ENCODE measurements at places on chromosomes 7 and 10.
A peak's percentile ranks its signal among the peaks of the same experiment; 100 is the strongest.

- peak; percentile 96 for DNase-seq
These were observed 757 bp downstream of the EIF3A start for GRCh38 chr10:119079599-119080520.

DNA sequence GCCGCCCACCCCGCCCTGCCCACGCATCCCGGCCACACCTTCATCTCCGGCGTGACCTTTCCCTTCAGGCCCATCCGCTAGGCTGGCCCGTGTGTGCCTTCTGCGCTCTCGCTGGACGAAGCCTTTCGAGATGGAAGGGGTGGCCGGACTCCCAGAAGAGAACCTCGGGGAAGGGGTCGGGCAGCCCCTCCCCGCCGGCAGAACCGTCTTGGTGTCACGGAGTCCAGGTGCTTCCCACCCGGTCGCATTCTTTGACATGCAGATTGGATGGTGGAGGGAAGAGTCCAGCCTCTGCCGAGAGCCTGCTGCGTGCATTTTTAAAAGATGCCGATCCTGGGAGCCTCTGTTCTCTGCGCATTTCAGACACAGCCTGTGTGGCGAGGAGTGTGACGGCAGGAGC lies 7.3 kb upstream of the ZNF853 start:
- no peak for DNase-seq

DNA sequence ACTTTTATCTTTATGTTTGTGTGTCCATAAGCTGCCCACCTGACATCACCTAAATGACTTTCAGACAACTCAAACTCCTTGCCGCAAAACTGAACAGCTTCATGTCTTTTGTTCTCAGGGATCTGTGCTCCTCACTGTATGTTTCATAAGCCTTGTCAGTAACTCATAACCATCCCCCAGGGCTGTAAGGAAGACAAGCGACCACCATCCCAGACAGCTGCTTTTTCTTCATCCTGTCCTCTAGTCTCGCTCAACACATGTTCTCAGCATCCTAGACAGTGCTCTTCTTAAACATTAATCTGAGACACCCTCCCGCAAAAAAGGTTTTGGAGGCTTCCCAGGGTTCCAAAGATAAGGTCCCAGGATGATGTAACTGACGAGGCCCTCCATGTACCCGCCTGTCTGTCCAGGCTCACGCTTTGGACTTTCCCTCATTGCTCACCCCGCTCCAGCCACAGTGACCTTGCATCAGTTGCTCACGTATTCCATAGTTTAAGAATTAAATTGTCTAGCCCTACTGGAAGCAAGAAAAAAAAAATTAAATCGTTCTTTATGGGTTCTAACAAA lies 69.8 kb downstream of the MAP3K8 start:
- no peak for DNase-seq

GRCh38 chr7:94195813-94196212 lies 191.7 kb upstream of the BET1 start:
- no peak for DNase-seq

- DNase-seq = no peak
These were observed 14.0 kb upstream of the PCGF5 start for GRCh38 chr10:91206427-91206826.

DNA sequence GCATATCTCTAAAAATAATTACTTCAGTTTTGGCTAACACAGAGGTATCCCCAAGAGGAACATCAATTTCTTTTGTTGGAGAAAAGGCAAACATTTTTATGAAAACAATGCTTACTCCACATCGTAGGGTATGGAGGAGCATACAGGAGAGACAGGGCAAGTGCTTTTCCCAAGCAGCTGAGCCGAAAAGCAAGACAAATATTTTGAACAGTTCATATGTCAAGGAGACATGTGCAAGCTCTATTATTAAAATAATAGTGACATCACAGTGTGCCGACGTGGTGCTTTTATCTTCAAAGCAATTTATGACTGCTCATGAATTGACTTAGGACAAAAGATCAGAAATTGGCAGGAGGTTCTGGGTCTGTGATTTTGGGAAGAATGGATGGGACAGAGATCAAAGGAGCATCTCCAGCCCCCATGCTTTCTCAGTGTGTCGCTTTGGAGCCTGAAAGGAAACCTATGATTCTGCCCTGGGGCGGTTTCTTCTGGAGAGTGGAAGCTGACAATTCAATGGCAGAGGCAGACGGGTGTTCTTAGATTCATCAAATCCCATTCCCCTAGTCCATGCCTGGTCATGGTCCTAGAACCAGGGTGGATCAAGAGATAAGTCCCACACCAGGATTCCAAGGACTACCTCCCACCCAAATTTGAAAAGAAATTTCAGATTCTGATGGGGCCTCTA lies 97.1 kb downstream of the JCAD start:
- no peak for DNase-seq

DNA sequence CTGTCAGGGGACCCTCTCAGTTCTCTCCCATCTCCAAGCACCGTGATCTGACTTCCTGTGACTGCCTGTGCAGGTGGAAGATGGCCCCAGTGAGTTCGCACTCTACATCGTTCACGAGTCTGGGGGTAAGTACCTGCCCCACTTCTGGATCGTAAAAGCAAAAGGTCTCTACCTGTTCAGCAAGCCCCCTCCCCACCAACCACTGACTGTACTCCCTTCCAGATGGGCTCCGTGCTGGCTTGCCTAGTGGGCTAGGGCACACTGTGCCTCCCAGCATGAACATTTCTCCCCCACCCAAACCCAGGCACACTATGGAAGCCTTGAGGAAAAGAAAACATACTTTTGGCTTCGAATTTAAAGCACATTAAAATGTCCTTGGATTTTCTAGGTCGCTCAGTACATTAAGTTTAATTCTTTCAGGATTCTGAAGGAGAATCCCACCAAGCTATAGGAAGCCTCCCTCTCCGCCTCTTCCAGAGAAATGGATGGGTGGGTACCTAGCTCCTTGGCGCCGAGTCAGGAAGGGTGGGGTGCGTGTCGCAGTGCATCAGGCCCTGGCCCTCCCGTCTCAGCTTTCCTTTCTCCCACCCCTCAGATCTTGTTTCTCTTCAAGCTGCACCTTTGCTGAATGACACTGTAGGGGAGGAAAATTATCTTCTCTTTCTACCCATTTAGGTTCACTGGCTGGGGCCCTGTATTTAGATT lies 11.0 kb upstream of the ZNF22 start:
- no peak for DNase-seq

GRCh38 chr10:126147866-126148587 lies 240.2 kb downstream of the ADAM12 start:
- peak; percentile 68 for DNase-seq

DNA sequence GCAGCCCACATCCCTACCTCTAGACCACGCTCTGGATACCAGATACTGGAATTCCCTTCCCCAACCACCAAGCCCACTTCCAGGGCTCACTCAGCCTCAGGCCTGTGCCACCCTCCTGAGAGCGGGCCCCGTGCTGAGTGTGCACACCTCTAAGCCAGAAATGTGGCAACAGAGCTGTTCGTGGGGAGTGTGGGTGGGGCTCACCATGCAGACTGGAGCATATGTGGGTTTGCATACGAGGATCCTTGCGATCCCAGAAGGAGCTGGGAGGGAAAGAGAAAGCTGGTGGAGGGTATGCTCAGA lies 13.0 kb upstream of the LIMK1 start:
- DNase-seq = peak; percentile 3

DNA sequence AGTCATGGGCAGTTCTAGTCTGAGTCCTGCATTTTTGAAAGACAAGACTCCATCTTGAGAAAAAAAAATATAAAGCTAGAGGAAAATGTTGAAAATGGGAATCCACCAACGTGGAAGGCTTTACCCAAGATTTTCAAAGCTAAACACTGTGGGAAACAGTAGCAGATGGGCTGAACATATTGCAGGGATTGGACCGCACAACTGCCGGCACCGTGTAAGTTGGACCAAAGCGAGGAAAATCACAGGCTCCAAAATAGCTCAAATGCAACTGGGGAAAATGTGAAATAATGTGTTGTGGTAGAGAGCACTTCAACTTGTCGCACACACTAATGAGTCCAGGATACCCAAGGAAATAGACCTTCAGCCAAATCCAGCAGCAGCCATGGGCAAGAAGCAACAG lies 26.4 kb upstream of the ADRB1 start:
- DNase-seq = no peak

DNA sequence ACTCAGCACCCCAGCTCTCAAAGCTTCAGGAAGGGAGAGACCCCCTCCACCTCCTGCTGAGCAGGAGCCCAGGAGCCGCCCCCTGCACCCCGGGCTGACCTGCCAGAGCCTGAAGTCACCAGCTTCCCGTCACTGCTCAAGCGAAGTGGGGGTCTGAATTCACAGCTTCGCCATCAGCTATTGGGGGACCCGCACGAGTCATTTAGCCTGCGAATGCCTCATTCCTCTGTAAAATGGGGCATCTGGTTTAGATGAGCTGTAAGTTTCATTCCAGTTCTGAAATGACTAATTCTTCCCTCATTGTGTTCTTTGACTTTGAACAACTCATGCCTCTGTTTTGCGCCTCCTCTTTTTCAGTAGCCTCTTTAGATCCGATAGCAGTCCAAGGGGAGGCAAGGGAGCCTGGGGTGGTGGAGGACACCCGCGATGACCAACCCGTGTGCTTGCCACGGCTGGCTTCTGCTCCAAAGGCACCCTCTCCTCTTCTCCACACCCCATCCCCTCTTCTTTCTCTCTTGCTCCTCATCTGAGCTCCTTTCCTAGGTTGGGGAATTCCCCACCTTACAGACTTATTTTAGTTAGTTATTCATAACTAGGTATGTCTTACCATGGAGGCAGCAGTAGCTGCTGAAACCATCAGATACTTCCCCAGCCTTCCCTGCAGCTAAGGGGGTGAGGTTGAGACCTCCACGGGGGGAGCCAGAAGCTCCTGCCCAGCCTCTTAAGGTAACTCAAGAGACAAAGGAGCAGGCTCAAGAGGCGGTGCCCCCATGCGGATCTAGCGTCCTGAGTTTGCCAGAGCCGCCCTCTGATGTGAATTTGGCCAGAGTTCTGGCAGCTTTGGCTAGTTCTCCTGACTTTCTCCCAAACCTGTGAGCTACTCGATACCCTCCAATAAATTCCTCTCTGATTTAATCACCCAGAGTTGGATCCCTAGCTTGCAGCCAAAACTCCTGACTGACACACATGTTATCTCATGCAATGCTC lies 47.7 kb downstream of the RBM17 start:
- peak; percentile 77 for DNase-seq

- DNase-seq = no peak
These were observed 128.6 kb downstream of the CCNY start for GRCh38 chr10:35464825-35465456.

- no peak for DNase-seq
These were observed 229.8 kb upstream of the NPY start for GRCh38 chr7:24054236-24054635.

GRCh38 chr10:110994406-110995086 lies 75.1 kb downstream of the SHOC2 start:
- no peak for DNase-seq

DNA sequence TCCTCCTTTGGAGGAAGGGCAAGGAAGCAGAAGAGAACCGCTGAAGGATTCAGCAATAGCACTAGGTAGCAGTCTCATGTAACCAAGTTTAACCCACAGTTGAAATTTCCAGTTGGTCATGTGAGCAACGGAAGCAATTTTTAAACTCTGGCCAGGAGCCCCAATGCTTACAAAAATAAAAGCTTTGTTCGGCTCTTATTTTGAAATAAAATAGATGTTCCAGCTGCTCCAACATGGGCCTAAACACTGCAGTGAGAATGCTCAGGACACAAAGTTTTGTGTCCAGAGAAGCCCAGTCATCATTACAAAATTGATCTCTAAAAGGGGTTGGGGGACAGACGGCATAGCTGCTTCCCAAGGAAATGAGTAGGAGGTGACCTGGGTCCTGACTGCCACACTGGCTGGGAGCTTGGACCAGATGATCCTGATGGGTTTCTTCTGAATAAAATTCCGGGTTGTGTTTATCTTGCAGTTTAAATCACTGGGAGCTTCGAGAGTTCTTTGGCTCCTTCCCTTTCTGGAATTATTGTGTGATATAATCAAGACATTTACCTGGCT lies 452 bp upstream of the TMEM140 start:
- no peak for DNase-seq

DNA sequence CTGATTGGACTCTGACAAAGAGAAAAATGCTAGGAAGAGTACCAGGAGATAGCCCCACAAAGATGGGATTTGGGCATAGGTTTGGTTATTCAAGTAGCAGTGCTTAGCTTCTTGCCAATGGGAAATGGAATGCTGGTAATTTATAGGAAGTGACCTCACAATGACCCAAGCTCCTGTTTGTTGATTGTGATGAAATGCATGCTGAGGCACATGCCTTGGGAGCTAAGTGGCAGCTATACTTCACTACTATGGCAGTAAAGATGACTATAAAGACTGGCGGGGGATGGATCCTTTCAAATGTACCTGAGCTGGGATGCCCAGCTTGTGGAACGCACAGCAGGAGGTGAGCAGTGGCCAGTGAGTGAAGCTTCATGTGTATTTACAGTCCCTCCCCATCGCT lies 153.8 kb downstream of the ZNF22 start:
- DNase-seq = no peak

GRCh38 chr10:63631991-63632390 lies 110.8 kb downstream of the REEP3 start:
- peak; percentile 37 for DNase-seq

DNA sequence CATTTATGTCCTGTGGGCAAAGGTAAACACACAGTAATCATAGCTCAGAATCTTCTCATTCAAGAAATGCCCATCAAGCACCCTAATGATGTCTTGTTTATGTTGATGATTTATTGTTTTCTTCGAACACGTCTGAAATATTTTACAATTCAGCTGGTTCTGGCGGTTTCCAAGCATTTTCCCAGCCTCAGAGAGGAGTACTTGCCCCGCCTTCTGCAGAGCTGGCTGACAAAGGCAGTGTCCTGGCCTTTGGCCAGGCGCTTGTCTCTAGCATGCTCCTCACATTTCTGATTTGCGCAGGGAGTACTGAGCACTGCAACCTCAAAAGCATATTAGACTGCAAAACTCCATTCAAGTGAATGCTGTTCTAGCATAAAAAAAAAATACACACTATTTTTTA lies 314.2 kb upstream of the GNAI1 start:
- DNase-seq = peak; percentile 58

GRCh38 chr10:131016556-131016955 lies 295.0 kb downstream of the TCERG1L start:
- DNase-seq = no peak

DNA sequence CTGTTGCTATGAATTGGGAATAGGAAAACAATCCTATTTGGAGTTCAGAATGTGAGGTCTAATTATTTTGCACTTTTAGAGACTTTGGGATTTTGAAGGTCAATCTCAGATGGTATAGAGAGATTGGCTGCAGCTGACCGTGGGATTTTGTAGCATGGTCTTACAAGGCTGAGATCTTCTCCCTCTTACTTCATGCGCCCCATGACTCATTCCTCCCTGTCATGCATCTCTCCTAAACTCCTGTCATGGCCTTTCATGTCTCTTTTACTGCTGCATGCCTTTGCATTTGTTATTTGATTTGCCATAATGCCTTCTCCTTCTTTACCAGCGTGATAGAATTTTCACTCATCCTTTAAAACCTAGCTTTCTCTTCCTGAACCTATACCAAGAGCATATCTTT lies 133.1 kb downstream of the BBS9 start:
- DNase-seq = no peak

GRCh38 chr7:129798616-129799349 lies 154.0 kb downstream of the UBE2H start:
- peak; percentile 1 for DNase-seq

- peak; percentile 73 for DNase-seq
These were observed 13.1 kb downstream of the PLCE1 start for GRCh38 chr10:94006591-94007550.

All from GM03348 (cell line).